Omental fat pad (tissue), 4 donors: ENCODE measurements at places on chromosomes 1 and 21.

DNA sequence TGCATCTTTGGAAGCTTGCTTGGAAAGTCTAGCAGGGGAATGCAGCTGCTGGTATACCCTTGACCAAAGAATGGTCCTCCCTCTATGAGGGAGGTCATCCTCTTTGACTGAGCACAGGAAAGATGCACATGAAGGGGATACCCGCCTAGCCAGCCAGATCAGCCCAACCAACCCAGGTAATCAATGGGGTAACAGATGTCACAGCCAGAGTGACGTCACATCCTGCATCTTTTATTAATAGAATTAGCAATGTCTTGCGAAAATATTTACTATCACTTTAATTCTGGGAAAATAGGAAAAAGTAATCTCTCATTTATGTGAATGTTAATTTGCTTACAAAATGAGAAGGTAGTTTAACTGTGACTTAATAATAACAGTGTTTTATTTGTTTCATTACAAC, 25.6 kb upstream of the PTBP2 start:
- DNase-seq: no peak

- DNase-seq: no peak
These were observed 41.6 kb downstream of the ATP6V1G3 start for GRCh38 chr1:198498881-198499280.

DNA sequence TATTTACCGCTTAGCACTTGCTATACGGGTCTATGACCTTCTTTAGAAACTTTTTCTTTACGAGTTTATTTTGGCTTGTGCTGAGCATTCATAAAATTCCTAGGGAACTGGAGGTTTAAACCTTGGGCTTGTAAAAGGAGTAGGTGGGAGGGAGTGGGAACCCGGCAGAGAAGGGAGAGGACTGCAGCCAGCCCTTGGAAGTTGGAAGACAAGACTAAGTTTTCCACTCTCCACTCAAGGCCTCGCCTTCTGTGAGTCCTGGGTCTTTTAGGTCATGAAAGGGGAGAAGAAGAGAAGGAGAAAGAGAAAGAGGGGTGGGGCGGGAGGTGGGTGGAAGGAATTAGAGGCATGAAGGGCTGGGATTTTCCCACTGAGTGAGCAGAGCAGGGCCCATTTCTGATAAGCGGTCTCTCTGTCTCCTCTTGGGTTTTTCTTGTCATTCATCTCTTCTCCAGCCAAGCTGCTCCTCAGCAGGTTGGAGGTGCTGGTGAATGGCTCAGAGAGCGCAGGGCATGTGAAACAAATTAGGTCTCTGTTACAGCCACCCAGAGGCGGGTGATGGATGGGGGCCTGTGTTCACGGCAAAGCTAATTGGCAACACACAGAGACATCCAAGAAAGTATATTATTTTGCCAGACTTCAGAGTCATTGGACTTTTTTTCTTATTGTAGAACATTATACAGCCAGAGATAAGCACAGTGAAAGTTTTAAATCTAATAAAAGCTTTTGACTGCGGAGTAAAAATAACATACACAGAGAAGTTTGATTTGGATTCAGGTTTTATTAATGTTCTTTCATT, 247.3 kb downstream of the FOXD2 start:
- DNase-seq: no peak

GRCh38 chr1:42968654-42969053, 10.0 kb upstream of the SLC2A1 start:
- DNase-seq: no peak

DNA sequence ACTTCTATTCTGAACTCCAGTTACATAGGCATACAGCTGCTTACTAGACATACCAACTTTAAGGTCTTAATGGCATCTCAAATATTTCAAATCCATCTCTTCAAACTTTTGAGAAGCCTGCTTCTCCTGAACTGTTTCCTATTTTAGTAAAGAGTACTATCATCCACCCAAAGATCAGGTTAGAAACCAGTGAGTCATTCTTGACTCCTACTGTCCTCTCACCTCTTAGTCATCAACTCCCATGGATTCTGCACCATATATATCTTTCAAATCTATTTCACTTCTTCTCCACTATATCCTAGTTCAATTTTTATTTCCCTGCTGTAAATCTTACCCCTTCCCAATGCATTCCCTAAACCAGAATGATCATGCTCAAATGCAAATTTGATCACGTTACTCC, 18.1 kb upstream of the BEND5 start:
- no peak for DNase-seq

- DNase-seq: peak; percentile 40
These were observed 728 bp downstream of the OTUD7B start for GRCh38 chr1:150009604-150010392.

DNA sequence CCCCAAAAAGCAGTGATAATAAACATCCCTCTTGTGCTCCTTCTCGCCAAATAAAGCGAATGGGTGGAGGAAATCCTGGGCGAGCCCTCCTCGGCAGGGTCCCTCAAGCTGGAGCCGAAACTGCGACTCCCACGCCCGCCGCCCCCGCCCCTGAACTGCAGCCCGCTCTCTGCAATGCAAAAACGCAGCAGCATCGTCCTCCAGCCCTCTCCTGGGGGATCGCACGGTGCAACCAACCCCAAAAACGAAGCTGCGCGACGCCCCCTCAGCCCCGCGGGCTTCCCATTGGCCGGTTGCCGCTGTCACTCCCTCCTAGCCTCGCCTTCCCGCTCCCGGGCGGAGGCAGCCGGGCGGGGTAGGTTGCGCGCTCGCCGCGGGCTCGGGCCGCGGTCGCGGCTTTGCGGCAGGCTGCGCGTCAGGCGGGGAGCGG, at the start of gene TMCC2:
Gene TMCC2 (plus strand): TSS at position 363 of the 430 bp plus-strand sequence. CDS start 619 bp downstream, outside the sequence.
- peak; percentile 61 for DNase-seq

DNA sequence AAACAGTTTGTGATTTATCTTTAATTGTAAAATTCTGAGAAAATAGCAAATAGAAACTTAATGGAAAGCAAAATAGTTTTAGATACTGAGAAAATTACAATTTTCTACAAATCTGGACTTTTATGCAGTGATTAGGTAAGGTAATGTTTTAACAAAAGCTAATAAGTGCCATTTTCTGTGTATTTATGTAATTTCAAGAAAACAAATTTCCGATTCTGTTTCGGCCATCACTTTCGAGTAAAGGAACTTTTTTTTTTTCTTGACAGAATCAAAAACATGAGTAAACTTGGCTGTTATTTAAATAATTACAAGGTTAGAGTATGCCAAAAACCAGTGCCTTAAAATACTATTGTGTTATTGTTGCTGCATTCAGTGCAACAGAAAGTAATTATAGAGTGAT, 280.4 kb upstream of the C1orf105 start:
- no peak for DNase-seq

DNA sequence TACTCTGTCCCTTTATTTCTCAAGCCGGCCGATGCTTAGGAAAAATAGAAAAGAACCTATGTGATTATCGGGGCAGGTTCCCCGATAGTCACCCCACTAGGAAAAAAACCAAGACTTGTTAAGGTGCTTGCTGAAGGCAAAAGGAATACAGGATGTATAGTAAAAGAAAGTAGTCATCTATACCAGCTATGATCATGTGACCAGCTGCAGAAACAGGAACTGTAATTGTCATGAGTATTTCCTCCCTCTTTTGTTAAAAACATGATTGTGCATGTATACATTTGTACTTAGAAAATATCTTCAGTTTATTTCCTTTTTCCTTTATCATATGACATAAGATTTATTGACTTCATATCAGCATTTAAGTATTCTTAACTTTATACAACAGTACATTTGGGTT, 30.5 kb downstream of the PIGK start:
- DNase-seq: no peak

DNA sequence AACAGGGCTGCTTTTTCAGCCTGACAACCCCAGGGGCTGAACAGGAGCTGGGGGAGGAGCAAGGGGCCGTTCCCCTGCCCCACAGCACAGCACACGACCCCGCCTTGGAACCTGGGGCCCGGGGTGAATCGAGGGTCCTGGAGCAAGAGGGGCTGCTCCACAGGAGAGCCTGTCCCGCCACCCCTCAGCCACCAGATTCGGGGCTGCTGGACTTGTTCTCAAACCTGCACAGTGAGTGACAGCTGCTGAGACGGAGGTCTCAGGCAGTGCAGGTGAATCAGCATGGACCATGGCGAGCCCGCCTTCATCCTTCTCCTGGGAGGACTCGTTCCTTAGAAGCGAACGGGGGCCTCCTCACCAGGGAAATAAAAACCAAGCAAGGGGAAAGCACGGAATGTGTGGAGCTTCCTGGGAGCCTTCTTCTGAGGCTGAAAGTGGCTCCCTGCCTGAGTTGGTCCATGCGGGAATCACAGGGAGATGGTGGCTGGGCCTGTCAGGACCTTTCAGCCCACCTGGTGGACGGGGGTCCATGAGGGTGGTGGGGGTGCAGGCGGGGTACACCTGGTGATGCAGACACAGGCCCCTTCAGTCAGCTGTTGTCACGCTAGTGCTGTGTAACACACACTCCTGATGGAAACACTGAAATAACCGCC, 125.4 kb downstream of the SIK1 start:
- no peak for DNase-seq

- DNase-seq: no peak
These were observed 252.4 kb upstream of the KAZN start for GRCh38 chr1:14345946-14346550.

DNA sequence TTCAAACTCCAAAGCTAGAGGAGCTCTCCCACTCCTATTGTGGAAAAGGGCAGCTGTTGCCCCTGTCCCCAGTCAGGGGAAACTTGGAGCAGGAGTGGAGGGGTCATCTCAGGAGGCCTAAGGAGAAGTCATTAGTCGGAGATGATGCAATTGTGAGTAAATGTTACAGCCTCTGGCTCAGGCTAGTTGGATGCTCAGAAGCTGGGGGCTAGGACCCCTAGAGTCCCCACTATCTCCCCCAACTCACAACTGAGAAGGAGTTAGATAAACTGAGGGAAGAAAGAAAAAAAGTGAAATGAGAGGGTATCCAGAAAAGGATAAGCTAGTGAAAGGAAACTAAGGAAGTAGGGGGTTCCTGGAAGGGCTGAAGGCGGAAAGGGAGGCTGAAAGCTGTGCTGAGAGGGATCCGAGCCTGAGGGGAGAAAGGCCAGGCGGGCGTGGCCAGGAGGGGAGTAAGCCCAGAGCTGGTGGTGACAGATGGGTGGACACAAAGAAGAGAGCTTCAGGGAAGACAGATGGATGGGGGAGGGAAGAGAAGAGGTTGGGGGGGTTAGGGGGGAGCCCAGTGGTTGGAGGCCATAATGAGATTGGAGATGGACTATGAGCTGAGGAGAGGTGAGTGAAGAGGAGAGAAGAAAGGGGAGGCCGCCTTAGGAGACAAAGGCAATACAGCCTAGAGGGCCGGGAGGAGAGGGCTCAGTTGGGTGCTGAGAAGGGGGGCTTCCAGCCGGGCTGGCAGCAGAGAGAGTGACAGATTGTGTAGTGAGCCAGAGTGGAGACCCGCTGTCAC, 4.5 kb upstream of the NHLH1 start:
- DNase-seq: no peak
